ENCODE measurements at places on chromosomes 13 and 19.

- no peak for DNase-seq
These were observed 17.2 kb upstream of the ZBTB7A start for GRCh38 chr19:4083677-4084546.

DNA sequence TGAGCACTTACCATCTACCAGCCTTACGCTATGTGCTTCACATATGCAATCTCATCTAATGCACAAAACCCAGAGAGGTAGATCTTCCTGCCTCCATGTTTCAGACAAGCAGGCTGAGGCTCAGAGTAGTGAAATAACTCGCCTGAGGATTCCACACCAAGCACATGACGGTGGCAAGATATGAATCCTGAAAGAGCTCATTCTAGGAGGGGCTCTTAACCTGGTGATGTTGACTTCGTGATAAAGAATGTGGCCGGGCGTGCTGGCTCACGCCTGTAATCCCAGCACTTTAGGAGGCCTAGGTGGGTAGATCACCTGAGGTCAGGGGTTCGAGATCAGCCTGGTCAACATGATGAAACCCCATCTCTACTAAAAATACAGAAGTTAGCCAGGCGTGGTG, 5.0 kb downstream of the NOVA2 start:
- DNase-seq, result no peak

DNA sequence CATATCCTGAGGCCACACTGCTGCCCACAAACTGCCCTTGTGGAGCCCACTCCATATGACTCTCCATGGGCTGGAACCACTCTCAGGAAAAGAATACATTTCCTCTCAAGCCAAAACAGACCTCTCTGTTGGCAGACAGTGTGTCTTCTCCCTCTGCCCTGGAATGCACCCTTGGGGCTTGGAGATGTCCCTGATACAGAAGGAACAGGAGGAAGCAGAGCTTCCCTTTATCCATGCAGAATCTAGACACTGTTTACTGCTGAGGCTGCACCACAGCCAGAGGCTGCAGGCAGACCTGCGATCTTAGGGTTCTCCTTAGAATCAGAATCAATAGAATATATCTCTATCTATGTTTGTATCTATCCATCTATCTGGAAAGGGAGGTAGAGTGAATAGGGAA, 26.8 kb upstream of the CYP4F8 start:
- DNase-seq, result no peak

DNA sequence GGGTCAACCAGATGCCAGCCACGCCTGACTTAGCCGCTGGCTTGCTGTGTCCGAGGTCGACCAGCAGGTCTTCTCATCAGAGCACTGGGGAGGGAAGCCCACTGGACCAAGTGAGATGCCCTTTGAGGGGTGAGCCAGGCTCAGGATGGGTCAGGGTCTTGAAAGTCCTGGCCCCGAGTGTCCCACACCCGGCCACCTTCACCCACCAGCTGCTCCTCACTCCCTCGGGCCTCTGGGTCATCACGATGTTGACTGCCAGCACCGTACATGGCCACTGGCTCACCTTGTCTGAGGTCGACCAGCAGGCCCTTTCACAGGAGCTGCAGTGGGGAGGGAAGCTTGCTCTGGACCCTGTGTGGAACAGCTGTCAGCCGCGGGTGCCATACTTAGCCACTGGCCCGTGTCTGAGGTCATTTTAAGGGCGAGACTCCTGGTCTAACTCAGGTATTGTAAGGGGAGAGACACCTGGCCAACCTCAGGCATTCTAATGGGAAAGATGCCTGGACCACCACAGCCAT, 1361.3 kb downstream of the UQCRFS1 start:
- no peak for DNase-seq

- no peak for DNase-seq
These were observed 42.1 kb upstream of the C13orf46 start for GRCh38 chr13:114015969-114016295.

DNA sequence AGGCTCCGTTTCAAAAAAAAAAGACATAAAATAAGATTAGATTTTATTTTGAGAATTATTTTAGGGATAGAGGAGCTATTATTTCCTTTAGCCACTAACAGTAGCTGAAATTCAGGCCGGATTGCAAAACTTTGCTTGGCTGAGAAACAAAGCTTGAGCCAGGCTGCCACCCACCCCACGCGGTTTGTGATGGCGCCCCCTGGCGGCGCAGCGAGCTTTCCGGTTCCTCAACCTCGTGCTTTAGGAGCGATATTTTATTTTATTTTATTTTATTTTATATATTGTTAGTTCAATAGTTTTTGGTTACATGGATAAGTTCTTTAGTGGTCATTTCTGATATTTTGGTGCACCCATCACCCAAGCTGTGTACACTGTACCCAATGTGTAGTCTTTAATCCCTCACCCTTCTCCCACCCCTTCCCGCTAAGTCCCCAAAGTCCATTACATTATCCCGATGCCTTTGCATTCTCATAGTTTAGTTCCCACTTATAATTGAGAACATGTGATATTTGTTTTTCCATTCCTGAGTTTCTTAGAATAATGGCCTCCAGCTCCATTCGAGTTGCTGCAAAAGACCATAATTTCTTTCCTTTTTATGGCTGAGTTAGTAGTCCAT, 19.8 kb upstream of the CEACAM4 start:
- no peak for DNase-seq

DNA sequence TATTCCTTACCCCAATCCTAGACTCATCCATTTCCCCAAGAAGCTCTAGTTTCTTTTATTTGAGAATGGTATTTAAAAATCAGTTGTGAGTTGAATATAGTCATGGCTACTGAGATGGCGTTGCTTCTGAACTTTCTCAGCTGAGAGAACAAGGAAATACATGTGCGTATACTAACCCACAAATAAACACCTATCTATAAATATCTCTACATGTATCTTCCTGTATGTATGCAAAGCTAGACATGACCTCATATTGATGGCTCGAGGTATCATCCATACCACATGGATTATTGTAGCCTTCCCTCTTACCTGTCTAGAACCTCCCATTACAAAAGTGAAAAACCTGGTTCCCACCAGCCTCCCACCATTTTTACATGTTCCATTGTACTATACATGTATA, 141.0 kb downstream of the UFM1 start:
- no peak for DNase-seq

DNA sequence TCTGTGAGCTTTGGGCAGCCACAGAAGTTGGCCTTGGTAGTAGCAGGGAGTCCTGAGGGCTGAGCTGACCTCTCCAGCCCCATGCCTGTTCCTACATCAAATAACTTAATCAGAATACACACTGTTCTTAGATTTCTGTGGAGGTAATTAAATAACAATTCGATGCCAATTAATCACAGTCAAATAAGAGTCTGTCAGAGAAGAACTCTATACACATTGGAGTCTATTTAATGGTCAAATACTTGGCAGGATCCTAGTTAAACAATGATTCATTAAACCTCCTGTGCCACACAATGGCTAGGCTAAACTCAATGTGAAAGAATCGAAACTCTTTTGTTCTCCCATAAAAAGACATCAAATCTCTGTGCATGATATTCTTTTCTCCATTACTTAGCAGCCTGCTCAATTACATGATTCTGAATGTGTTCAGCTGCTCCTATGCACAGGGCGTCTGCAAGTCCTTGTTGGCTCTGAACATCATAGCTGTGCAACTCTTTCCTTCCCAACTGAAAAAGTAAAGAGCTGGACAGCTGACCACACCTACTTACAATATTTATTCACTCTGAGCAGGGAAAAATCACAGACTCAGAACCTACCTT, 173.1 kb downstream of the ABCC4 start:
- DNase-seq, result no peak

DNA sequence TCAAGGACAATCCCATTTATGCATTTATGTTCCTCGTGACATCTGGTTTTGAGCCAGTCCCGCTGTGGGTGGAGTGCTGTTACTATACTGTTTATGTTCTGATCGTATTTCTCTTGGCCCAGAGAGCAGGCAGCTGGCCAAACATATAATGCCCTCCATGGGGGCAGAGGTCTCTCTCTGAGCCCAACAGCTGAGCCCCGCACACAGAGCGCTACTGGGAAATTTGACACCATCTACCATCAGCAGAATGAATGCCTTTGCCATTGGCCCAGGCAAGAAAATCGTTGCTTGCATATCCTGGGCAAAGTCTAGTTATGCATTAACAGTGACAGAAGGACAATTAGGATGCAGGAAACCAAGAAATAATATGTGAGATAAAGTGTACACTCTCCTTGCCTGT, 126.8 kb upstream of the CACNA1A start:
- no peak for DNase-seq

DNA sequence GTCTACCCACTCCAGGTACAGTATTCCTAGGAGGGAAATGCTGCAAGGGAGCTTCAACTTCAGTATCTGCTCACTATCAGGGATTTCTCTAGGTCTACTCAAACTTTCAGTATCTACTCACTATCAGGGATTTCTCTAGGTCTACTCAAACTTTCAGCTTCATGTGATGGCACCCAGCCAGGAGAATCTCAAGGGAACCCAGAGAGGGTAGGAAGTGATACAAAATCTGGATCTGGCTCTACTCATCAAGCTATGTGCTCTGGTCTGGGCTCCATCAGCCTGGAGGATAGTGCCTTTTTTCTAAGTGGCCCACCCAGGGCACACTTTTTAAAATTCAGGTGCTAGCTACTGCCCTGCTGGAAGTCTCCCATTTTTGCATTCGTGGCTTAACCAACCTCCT, 52.3 kb upstream of the FNDC3A start:
- DNase-seq, result no peak

- no peak for DNase-seq
These were observed 1555.5 kb downstream of the UQCRFS1 start for GRCh38 chr19:27657271-27658051.

GRCh38 chr19:11012507-11012906, 51.7 kb downstream of the SMARCA4 start:
- no peak for DNase-seq

GRCh38 chr13:20126541-20127261, 34.2 kb downstream of the GJA3 start:
- DNase-seq, result peak; percentile 75

DNA sequence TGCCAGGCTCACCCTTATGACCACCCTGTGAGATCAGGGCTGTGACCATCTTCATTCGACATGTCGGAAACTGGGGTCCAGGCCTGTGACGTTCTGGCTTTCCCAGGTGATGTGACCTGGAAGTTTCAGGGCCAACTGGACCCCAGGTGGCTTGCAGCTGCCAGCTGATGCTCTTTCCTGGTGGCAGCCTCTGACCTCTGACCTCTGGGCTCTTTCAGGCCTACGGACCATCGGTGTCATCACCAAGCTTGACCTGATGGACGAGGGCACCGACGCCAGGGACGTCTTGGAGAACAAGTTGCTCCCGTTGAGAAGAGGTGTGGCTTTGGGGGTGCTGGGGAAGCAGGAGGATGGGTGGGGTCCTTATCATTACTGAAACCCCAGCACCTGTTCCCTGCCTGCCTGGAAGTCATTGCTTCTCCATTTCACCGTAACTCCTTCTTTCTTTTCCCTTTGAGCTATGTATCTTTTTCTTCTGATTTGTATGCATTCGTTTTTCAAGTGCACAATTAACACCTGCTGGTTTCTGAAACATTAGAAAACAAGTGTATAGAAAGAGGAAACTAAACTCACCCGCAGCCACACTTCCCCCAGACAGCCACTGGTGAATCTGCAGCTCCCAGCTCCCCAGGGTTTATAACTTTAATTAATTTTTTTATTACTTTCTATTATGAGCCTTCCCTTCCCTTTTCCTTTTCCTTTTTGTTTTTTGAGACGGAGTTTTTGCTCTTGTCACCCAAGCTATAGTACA, 58.9 kb downstream of the TMED1 start:
- DNase-seq, result no peak

GRCh38 chr19:34598217-34599155, 78.5 kb downstream of the SCGB2B2 start:
- DNase-seq, result no peak

GRCh38 chr13:84870190-84870589, 929.0 kb downstream of the SLITRK6 start:
- DNase-seq, result no peak

DNA sequence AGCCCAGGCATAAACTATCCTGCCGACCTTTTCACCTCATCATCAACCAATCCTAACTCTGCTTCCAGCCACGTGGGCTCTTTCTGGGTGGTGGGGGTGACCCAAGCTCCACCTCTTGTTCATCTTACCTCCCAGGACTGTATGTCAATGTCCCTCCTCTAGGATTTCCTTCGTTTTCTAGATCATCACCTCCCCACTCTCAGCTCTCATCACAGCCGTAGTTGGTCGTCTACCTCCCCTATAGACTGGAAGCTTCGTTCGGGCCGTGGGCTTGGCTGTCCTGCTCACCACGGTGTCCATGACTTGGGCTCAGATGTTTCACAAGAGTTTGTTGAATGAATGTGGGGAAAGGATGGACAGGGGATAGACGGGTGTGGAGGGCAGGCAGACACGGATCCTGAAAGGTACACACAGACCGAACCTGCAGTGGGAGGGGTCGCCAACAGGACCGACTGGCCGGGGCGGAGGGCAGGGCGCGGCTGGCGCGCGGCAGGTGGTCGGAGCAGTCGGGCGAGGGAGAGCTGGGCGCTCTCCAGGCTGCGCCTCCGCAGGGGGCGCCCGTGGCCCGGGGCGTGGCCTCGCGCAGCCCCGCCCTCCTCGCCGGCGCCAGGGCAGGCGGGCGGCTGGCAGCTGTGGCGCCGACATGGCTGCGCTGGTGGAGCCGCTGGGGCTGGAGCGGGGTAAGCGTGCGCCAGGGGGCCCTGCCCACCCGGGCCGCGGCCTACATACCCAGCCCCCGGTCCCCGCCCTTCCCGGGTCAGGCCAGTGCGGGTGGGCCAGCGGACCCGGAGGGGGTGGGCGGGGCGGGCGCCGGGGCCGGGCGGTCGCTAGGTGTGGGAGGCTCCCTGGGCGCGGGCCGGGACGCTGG, at the start of gene LIN7B:
Gene LIN7B, plus strand, starts transcription at position 609 of the 868 bp plus-strand sequence. Its CDS starts 35 bp downstream, at position 644.
- DNase-seq, result peak; percentile 87

GRCh38 chr13:64718116-64718515, 2512.0 kb downstream of the PCDH9 start:
- no peak for DNase-seq

GRCh38 chr13:25178070-25178469, 6.0 kb upstream of the AMER2 start:
- no peak for DNase-seq

- no peak for DNase-seq
These were observed 350.0 kb downstream of the DACH1 start for GRCh38 chr13:71517004-71517403.

DNA sequence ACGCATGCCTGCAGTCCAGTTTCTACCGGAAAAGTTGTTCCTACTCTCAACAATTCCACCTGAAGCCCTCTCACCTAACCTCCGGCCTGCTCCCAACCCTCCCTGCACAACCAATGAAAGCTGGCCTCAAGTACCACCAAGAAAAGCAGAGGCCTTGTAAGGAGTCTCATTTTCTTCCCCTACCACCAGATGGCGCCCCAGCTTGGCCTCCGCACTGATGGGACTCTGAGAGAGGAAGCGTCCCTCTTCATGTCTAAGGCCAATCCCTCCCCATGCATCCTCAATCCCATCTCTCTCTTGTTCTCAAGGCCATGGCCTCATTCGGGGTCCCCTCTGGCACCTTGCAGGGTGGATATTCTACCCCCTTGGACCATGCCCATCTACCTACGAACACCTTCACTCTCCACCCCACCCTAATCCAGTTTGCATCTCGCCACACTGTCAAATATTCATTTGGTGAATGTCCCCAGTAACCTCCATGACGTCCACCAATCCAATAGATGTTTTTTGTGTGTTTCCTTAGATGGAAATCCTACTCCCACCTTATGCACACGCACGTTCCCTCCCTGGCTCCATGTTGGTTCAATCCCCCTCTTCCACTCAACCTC, 412.8 kb downstream of the ZNF536 start:
- DNase-seq, result peak; percentile 83

GRCh38 chr13:50757008-50757407, 86.5 kb downstream of the DLEU7 start:
- DNase-seq, result no peak

GRCh38 chr13:76693086-76693485, 193.1 kb downstream of the KCTD12 start:
- DNase-seq, result no peak

GRCh38 chr19:12723641-12724426, at the start of gene TNPO2:
TNPO2 (minus strand) TSS chr19:12723932; CDS start chr19:12720977, 2,955 bp downstream.
- no peak for DNase-seq

All from cardiac septum (tissue), 1 donor.